ENCODE measurements at places on chromosomes 7 and 10.

DNA sequence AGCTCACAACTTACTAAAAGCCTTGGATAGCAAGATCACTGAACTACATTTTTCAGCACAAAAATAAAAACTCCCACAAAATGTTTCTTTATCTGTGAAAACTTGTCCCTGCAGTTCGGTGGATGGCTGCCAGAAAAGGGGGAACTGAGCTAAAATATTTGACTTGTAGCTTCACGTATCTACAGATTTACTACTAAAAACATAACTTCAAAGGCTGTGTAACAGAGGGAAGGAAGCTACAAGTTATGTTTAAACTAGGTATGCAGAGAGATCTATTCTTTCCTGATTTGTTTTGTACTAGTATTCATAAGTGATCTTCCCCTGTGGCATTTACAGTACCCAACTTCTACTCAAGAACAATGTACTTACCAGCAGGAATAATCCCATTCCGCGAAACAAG, 25.1 kb downstream of the SGCE start:
- DNase-seq: no peak

GRCh38 chr10:4765428-4765827, 60.6 kb upstream of the AKR1E2 start:
- peak; percentile 69 for DNase-seq

GRCh38 chr7:93185303-93186027, 37.3 kb upstream of the SAMD9L start:
- DNase-seq: peak; percentile 64

GRCh38 chr10:110279407-110279986, 25.2 kb downstream of the SMNDC1 start:
- DNase-seq: peak; percentile 70

DNA sequence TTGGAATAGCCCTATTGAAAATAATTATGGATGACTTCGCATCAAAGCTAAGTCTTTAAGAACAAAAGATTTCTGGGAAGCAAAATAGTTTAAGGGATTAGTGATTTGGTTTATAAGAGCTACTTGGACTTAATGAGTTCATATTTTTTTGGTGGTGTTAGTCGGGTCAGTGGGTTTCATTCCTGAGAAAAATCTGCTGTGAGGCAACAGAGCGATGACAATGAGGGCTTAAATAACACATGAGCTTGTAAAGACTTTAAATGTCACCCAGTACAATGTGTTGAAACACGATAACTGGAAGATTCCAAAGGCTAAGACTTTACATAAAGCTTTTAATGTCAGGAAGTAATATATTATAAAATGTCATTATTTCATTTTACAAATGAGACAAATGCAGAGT, 178.8 kb downstream of the ARL4A start:
- no peak for DNase-seq

DNA sequence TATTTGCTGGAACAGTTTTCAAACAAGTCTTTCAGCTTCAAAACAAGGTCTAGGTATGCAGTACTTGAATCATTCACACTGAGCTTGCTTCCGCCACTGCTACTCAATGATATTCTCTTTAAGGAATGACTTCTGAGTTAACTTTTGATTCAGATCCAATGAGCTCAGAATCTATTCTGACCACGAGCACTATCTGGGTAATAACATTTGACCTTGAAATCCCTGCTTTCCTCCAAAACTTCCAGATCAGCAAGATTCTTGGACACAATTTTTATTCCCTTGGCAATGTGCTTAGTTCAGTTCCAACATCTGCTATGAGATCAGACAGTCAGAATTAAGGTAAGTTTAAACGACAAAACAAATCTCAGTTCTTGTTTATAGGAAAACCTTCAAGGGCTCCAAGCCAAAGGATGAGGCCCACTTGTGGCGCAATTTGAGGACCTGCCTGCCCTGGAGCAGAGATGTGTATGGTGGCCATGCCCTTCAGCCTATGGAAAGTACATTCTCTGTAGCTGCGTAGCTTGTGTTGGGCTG, 87.2 kb downstream of the RNF216 start:
- DNase-seq: peak; percentile 89

GRCh38 chr10:73647875-73648651, 6.8 kb upstream of the MYOZ1 start:
- no peak for DNase-seq

DNA sequence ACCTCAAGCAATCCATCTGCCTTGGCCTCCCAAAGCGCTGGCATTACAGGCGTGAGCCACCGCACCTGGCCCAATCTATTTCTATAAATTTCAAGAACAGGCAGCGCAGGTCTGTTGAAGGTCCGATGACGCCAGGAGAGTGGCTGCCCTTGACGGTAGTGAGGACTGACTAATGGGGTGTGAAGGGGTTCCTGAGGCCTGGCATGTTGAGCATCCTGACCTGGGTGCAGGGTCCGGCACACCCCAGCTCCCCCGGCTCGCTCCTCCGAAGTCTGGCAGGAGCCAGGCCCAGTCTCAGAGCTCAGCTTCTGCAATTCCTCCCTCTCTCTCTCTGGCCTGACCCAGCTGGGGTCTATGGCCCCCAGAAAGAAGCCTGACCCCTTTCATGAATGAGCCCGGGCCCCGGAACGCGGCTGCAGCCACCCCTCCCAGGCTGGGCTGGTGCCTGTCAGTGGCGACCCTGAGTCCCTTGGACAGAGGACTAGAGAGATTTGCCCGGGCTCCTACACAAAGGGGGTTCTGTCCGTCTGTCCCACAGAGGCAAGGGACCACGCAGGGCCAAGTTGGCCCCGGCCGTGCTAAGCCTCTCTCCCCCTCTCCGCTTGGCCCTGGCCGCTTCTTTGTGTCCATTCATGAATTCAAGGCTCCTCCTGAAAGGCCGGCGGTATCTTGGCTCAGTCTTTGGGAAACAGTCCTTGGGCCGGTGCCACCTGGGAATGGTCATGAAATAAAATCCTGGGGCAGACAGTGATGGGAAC, 18.8 kb downstream of the MMD2 start:
- DNase-seq: no peak

GRCh38 chr10:89332123-89332633, 4.4 kb downstream of the IFIT3 start:
- peak; percentile 76 for DNase-seq

GRCh38 chr10:8873310-8873709, 818.8 kb downstream of the GATA3 start:
- DNase-seq: peak; percentile 0

- DNase-seq: no peak
These were observed 241.7 kb downstream of the TMEM26 start for GRCh38 chr10:61211468-61211867.

DNA sequence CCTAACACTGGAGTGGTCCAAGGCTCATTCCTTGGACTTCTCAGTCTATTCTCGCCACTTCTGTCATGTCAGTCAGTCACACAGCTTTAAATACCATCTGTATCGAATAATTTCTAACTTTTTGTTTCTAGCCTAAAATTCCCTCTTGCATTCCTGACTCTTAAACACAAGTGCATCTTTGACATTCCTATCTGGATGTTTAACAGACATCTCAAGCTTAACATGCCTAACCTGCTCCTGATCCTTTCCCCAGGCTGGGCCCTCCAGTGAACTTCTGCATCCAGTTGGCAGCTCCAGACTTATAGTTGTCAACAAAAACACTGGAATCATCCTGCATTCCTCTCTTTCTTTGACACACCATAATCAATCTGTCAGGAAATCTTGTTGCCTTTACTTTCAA, 4.5 kb upstream of the ABCB4 start:
- no peak for DNase-seq

GRCh38 chr10:48299066-48299465, 7.4 kb upstream of the MAPK8 start:
- no peak for DNase-seq

DNA sequence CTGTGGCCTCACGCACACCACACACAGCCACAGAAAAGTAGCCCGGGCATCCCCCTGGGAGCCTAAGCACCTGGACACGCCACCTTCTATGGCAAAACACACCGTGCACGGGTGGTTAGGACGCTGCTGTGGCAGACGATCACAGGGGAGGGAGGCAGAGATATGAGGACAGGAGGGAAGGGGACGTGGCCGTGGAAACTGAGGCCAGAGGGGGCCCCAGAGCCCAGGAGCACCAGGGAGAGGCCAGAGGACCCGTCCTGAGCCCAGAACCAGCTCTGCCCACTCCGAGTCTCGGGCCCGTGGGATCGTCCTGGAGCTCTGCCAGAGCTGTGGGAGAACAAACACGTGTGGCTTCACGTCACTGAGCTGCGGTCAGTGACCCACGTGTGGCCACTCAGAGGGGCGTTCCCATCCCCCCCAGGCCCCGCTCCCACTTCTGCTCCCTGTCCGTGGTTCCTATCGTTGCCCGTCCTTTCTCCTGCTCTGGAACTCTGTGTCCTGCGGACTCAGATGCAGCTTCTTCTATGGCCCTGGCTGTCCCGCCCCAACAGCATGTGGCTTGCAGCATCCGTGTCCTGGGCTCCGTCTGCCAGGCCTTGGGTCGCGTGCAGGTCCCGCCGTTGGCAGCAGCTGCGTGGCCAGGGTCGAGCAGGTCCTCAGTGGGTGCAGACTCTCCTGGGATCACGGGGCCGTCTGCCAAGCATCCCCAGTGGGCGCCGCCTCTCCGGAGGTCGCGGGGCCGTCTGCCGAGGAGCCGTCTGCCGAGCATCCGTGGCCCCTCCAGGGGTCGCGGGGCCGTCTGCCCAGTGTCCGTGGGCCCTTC, 31.0 kb downstream of the GET4 start:
- DNase-seq: no peak

- no peak for DNase-seq
These were observed 19.4 kb upstream of the ATAD1 start for GRCh38 chr10:87837445-87837844.

DNA sequence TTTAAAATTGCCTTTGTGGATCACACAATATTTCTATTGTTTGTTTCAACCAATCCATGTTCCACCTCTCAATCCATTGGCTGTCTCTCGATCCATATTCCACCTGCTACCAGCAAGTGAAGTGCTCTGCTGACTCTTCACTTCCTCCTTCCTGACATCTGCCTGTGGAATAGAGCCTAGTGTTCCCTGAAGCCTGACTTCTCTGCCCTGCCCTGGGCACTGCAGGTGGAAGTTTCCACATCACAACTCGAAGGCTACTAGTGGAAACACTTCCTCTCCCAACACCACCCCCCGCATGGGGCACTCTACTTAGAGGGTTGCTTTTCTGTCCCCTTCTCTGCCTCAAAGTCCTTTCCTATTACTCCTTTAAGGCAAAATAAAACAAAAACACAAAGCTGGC, 563.8 kb upstream of the IGFBP3 start:
- no peak for DNase-seq

- DNase-seq: no peak
These were observed 160.8 kb upstream of the KCTD7 start for GRCh38 chr7:66467887-66468286.

DNA sequence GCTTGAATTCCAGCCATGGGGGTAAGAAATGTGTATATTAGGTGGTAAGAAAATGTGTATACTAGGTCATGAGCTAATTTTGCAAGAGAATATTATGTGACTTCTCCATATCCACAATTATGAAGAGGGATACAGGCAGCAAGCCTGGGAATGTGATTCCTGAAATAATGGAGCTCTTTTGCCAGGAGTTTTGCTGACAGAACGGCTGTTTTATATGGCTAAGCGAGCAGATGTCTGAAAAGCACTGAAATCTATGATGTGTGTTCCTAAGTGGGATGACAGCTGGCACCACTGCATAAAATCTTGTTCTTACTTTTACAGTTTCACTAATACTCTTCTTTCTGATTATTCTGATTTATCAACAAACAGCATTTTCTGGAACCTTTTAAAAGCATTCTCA, 386.0 kb upstream of the HPS1 start:
- no peak for DNase-seq

DNA sequence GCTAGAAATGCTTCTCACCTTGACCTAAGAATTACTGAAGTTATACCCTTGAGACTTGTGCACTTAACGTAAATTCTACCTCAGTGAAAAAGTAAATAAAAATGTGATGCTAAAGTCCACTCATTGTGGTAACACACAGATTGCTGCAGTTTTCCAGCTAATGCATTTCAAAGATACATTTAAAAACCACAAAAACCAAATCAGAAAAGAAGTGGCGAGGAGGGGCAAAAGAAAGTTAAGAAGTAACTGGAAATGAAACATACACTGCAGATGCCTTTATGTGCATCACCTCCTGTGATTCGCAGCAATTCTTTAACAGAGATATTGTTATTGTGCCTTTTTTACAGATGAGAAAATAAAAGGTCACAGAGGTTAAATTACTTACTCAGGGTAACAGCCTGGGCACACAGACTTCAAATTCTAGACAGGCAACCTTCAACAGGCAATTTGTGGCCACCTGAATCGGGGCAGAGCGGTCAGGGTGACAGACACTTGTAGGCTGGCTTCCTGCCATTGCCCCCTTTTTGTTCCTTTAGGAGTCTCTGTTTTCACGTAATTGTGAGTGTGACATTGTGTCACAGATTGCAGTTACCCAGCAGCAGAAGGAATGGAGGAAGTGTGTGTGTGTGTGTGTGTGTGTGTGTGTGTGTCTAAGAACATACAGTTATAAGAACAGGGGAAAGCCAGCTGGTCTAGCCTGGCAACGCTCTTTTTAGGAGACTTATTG, 1.9 kb downstream of the WIPF3 start:
- peak; percentile 6 for DNase-seq

DNA sequence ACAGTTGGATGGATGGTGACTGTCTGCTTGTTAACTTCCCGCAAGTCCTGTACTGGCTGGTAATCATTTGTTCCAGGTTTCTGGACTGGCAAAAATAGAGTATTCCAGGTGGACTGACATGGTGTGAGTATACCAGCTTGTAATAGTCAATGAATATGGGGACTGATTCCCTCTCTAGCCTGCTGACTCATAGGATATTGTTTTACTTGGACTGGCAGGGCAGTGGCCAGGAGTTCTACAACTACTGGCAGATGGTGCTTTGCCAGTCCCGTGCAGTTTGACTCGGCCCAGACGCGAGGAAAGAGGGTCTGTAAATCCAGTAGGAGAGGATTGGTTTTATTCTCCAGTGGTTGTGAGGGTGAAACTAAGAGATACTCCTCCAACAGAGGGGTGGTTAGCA, 78.0 kb downstream of the PRR15 start:
- no peak for DNase-seq

DNA sequence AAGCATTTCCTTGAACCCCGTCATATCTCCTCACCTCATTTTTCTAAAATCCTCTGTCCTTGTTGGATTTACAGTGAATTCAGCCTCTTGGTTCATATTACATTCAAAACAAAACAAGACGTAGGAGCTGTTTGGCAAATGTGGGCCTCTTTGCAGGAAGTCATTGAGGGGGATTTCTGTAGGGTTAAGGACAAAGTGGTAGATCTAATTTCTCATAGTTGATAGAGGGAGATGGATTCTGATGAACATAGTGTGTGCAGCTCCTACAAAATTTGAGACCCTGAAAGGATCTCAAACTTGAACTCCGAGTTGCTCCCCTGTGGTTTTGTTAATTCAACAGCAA, 682 bp downstream of the TBXAS1 start:
- no peak for DNase-seq

- no peak for DNase-seq
These were observed 132.6 kb upstream of the RSU1 start for GRCh38 chr10:16949816-16950215.

- peak; percentile 27 for DNase-seq
These were observed 14.7 kb upstream of the TNS3 start for GRCh38 chr7:47596502-47597202.

GRCh38 chr7:144006029-144006691, 6.0 kb downstream of the OR6B1 start:
- DNase-seq: no peak

Data from ELR (cell line).